ENCODE measurements at places on chromosomes 1 and 21.

GRCh38 chr1:106406114-106406513 is 650.4 kb upstream of the PRMT6 start:
- no peak for DNase-seq

- no peak for DNase-seq
These were observed 29.6 kb upstream of the LRRC8D start for GRCh38 chr1:89791064-89791726.

DNA sequence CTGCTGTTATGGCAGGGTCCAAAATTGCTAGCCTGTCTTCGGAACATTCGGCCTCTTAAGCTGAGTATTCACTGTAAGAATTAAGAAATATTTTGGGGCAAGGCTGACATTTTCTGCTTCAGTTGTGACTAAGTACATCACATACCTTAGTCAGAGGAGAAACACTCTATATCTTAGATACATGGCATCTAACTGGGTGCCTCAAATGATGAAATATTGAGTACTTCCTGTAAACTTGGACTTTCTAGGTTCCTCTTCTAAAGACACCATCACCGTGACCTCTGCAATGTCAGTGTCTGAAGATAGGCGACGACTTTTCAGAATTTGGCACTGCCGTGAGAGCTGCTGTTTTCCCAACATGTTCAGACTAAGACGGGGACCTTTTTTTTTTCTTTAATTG is 65.6 kb downstream of the PCBP3 start:
- DNase-seq, result no peak

GRCh38 chr1:223444411-223444810 is 51.2 kb downstream of the CCDC185 start:
- no peak for DNase-seq

GRCh38 chr1:75423616-75424015 is 187.3 kb downstream of the SLC44A5 start:
- no peak for DNase-seq

- no peak for DNase-seq
These were observed 17.2 kb upstream of the PLA2G2E start for GRCh38 chr1:19940486-19941205.

- no peak for DNase-seq
These were observed 26.8 kb upstream of the RASAL2 start for GRCh38 chr1:178066908-178067614.

GRCh38 chr1:109383087-109383779 is 14.5 kb downstream of the SORT1 start:
- no peak for DNase-seq

DNA sequence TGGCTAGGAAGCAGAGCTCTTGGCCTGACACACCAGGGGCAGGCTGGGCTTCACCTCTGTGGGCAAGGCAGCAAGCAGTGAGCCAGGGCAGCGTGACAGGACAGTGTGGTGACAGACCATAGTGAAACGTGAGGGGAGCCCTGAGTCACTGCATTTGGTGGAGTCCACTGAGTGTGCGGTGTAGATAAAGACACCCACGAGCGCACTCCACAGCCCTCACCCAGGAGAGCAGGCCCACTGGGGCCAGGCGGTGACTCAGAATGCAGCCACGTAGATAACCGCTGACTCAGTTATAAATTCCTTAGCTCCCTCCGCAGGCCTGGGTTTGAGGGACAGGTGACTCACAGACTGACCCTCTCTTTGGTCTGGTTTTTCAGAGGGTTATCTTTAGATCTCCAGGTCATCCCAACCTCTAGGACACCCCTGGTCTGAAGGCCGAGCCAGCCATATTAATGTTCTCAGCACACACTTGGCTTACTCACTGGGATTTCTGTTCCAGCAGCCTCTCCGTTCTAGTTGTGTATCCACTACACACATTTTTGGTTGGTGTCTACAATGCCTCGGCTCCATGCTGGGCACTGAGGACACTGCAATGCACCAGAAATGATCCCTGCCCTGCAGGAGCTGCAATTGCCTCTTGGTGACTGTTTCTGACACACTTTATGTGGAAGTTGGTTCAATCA is 90.2 kb upstream of the TSPAN2 start:
- no peak for DNase-seq

DNA sequence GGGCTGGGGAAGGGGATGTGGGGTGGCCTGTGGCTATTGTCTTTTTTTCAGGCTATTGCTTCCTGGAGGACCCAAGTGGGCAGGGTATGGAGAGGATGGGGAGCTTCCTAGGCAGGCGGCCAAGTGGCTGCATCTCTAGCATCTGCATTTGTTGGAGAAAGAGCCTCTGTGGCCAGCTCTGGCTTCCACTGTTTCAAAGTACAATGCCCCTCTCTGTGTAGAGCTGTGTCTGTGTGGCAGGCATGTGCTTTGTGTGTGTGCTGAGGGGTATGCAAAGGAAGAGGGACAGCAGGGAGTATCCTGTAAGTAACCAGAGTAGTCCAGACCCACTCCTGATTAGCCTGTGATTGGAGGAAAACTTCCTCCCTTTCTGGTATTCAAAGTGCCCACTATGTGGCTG is 40.6 kb downstream of the KCNA2 start:
- DNase-seq, result no peak

DNA sequence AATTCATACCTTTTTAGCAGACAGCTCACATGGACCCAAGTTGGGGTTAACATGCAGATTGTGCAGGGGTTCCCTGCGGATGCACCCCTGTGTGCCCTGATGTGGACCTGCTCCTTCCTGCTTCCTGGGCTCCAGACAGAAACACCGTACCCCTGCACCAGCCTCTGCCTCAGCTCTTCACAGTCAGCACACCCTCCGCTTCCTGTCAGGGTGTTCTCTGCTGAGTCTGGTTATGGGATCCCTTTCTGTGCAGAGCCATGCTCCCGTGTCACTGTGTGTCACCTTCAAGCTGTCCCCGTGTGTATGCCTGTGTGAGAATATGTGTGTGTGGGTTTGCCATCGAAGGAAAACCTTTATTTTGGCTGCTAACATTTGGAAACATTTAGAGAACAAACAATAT is 48.7 kb upstream of the KCNJ15 start:
- no peak for DNase-seq

DNA sequence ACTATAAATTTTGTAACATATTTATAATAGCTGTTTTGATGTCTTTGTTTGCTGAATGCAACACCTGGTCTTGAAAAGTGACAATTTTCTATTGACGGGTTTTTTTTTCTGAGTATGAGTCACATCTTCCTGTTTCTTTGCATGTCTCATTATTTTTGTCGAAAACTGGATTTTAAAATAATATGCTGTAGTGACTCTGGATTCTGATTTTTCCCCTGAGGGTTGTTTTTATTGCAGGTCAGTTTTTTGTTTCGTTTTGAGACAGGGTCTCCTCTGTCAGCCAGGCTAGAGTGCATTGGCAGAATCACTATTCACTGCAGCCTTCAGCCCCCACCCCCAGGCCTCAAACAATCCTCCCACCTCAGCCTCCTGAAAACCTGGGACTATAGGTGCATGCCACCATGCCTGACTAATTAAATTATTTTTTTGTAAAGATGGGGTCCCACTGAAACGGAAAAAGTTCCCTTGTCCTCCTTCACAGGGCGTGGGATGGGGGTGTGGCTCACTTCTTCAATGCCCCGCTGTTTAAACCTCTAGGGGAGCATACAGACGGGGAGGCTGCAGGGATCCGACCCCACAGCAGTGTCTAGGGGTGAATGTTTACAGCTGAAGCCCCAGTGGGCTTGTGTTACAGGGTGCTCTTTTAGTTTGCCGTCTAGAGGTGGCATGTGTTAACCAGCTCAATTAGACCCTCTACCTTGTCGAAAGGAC is 11.3 kb upstream of the PPIE start:
- no peak for DNase-seq

- DNase-seq, result no peak
These were observed 98.6 kb downstream of the ADGRL2 start for GRCh38 chr1:81899214-81899821.

Data from NCI-H187 (cell line).